ENCODE measurements at places on chromosomes 13 and 19.

DNA sequence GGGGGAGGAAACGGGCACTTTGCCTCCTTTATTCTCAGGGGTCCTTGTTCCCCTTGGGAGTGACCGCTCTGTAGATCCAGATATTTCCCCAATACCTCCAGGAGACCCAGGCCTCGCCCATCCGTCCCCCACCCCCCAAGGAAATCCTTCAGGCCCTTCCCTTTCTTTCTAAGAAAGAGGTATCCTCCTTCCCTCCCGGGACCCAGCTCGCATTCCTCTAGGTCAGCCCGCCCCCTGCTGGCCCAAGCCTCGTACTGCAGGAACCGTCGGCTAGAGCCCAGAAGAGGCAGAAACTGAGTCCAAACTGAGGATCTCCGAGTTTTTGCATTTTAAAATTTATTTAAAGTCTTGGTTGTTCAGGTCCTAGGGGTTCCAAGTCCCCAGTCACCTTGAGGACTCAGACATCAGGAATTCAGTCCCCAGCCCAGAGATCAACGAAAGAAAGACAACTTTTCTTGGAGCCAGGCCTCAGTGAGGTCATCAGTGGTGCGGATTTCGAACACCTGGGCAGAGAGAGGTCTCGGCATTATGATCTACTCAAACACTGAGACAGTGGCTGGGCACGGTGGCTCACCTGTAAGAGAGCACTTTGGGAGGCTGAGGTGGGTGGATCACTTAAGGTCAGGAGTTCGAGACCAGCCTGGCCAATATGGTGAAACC lies 7.5 kb upstream of the LRFN1 start:
- peak; percentile 36 for DNase-seq

DNA sequence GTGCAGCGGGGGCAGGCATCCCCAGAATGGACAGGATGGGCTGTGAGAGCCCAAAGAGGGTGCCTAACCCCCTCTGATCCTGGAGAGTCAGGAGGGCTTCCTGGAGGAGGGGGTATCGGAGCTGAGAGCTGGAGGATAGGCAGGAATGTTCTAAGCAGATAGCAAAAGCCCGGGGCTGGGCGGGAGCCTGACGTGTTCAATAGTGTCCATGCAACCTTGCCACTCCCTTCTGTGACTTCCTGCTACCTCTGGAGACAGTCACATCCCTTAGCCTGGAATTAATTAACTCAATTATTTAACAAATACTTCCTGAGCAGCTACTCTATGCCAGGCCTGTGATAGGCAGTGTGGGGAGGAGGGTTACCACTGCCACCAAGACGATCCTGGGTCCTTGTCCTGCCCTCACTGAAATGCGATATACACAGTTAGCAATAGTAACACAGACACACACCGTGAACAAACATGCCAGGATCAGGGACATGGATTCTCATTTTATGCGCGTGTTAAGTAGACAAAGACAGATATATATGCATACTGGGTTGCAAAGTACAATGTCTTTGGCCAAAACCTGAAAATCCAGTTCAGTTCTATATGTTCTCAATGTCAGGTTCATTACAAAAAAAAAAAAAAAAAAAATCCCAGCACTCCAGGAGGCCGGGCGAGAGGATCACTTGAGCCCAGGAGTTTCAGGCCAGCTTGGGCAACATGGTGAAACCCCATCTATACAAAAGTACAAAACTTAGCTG lies 10.7 kb downstream of the AP2S1 start:
- no peak for DNase-seq

GRCh38 chr13:39448834-39449233 lies 154.2 kb downstream of the LHFPL6 start:
- no peak for DNase-seq

DNA sequence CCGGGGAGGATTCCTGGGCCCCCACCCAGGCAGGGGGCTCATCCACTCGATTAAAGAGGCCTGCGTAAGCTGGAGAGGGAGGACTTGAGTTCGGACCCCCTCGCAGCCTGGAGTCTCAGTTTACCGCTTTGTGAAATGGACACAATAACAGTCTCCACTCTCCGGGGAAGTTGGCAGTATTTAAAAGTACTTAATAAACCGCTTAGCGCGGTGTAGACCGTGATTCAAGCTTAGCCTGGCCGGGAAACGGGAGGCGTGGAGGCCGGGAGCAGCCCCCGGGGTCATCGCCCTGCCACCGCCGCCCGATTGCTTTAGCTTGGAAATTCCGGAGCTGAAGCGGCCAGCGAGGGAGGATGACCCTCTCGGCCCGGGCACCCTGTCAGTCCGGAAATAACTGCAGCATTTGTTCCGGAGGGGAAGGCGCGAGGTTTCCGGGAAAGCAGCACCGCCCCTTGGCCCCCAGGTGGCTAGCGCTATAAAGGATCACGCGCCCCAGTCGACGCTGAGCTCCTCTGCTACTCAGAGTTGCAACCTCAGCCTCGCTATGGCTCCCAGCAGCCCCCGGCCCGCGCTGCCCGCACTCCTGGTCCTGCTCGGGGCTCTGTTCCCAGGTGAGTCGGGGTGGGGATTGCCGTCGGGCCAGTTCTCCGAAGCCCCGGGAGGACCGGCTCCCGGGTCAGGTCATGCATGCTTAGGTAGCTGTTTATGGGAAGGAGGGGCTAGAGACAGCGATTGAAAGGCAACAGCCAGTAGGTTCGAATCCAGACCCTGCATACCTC lies at the start of gene ICAM1:
Gene ICAM1, plus strand, starts transcription at position 505 of the 779 bp plus-strand sequence. Its CDS starts 40 bp downstream, at position 545.
- DNase-seq = no peak

DNA sequence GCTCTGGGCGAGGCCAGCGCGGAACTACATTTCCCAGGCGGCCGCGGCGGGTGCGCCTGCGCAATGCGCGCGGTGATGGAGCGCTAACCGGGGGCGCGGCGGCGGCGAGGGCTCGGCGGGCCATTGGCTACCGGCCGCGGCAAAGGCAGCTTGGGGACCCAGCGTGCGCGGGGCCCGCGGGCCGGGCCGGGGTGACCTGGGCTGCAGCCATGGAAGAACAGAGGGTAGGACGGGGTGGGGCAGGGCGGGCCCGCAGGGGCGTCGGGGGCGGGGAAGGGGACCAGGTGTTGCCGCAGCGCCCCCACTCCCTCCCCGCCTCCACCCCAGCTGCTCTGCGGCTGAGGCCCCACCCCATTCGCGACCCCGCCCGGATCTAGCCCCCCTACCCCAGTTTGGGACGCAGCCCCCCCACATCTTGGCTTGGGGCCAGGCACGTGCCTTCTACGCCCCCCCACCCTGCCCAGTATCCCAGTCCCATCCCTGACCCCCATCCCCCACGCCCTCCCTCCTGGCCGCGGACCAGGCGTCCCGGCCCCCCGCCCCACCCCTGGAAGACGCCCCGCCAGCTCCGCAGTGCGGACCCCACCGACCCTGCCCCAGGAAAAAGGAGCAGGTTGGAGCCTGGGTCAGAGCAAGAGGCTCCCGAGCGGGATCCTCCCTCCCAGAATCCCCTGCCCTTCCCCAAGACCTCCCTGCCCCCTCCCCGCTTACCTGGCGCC lies at the start of gene FSD1:
Gene FSD1, plus strand, starts transcription at position 61 of the 719 bp plus-strand sequence. Its CDS starts 149 bp downstream, at position 210.
- peak; percentile 33 for DNase-seq

GRCh38 chr19:38355728-38356725 lies 18.3 kb upstream of the PSMD8 start:
- no peak for DNase-seq

GRCh38 chr13:83536153-83536552 lies 346.1 kb downstream of the SLITRK1 start:
- no peak for DNase-seq

GRCh38 chr13:76266561-76266960 lies 619.6 kb downstream of the KCTD12 start:
- DNase-seq = no peak

DNA sequence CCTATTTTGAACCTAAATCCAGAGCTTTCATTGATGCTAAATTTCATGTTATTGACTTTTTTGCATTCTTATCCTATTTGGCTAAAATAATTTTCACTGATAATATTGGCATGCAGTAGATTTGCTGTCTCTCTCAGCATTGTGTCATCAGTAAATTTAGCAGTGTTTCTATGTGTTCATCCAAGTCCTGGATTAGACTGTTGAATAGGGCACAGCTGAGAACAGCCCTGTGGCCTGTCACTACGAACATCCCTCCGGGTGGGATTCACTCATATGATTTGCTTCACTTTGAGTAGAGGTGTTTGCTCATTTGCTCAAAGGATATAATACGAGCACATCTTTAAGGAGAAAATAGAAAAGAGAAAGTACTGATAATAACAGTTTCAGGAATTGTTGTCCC lies 101.5 kb downstream of the HSPH1 start:
- no peak for DNase-seq

GRCh38 chr13:30135868-30136267 lies 171.5 kb downstream of the KATNAL1 start:
- DNase-seq = no peak

DNA sequence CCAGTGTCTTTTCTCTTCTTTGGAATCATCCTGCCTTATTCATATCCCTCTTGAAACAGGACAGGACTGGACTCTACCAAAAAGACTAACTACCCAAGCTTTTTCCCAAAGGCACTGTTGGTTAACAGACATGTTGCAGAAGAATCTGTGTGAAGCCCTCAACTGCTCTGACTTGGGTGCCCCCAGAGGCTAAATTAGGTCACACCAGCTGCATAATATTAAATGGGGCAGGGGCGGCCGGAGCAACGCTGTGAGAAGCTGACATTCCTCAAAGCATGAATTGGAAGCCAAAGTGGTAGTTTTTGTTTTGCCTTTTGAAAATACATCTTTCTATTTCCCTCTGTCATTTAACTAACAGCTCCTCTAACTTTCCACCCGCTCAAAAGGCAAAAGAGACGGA lies 185.9 kb downstream of the LHFPL6 start:
- DNase-seq = no peak

DNA sequence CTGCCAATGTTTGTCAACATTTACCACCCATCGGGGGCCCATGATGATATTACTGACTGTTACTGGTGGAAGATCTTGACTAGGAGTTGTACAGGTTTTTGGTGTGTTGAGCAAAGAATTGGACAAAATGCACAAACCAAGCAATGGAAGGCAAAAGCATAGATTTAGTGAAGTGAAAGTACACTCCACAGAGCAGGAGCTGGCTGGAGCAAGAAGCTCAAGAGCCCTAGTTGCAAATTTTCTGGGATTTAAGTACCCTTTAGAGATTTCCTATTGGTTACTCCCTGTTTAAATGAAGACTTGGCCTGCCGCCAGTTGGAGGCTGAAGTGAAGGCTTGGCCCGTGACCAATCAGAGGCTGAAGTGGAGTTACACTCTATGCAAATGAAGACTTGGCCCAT lies 128.6 kb upstream of the KL start:
- DNase-seq = no peak

DNA sequence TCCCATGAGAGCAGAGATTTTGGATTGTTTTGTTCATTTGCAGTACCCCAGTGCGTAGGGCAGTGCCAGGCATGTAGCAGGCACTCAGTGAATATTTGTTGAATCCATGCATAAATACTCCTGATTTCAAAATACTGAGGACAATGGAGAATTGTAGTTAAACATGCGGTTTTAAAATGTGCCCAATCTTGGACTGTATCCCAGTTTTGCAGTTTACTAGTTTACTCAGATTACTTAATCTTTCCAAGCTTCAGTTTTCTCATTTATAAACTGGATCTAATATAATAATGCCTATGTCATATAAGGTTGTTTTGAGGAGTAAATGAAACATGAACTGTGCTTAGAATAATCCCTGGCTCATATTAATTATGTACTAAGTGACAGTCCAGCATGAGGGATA lies 39.0 kb downstream of the RCBTB2 start:
- no peak for DNase-seq

GRCh38 chr13:28093881-28094280 lies 6.5 kb downstream of the FLT3 start:
- no peak for DNase-seq

DNA sequence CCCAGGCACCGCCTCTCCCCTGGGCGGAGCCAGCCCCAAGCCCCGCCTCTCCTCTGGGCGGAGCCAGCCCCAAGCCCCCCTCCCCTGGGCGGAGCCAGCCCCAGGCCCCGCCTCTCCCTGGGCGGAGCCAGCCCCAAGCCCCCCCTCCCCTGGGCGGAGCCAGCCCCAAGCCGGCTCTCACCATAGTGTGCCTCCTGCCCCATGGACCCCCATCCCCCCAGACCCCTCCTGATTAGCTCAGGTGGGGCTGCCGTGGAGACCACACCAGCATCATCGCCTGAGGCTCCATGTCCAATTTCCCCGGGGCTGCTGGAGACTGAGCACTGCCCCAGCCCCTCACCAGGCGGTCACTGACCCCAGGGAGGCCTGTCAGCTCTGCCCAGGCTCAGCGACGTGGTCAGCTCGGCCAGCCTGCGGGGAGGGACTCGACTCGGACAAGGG lies 4.2 kb upstream of the MADCAM1 start:
- DNase-seq = no peak

DNA sequence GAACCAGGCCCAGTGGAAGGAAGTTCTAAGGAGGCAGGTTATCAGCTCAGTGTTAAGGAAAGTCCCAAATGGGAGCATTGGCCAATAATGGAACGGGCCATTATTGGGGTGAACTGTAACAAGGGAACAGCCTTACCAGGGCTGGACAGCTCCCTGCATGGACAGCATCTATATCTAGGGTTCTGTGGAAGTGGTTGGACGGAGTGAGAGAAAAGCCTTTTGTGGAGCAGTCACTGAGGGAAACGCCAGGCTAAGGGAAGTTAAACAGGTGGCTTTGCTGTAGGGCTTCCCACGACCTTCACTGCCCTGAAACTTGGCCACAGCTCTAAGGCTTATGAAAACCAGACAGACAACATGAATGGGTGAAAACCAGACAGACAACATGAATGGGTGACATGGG lies 17.0 kb downstream of the POU2F2 start:
- DNase-seq = no peak

GRCh38 chr19:3094601-3095440 lies 659 bp downstream of the GNA11 start:
- no peak for DNase-seq

GRCh38 chr13:33108620-33109019 lies 92.4 kb downstream of the KL start:
- no peak for DNase-seq

GRCh38 chr13:42997381-42997780 lies 5.3 kb upstream of the EPSTI1 start:
- DNase-seq = no peak

GRCh38 chr13:99408703-99409000 lies 92.6 kb upstream of the TM9SF2 start:
- no peak for DNase-seq

DNA sequence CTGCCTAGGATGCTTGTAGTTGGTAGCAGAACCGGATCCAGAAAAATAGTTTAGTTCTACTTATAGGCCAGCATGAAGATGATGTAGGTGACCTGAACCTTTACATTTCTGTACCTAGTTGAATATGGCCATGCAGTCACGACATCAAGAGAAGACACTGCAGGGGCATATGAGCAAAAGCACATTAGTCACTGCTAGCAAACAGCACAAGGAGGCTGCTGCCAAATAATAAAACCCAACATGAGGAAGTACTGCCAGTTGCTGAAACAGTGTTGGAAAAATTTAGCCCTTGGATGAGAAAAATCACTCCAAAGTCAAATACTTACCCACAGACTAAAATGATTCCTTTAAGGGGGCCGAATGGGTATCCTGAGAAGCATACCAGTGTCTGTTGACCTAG lies 20.8 kb downstream of the ERICH6B start:
- DNase-seq = no peak

DNA sequence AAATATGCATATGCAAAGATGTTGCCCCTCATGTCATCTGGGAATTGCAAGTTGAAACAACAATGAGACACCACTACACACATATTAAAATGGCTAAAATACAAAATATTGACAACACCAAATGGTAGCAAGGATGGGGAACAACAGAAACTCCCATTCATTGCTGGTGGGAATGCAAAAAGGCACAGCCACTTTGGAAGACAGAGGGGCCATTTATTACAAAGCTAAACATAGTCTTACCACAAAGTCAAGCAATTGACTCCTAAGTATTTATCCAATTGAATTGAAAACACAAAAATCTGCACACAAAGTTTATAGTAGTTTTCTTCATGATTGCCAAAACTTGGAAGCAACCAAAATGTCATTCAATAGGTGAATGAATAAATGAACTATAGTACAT lies 6.1 kb upstream of the SERPINE3 start:
- DNase-seq = no peak

All from NCI-H187 (cell line).